Activated CD4-positive, alpha-beta T cell treated with anti-CD3 and anti-CD28 coated beads, Interleukin-2, amount 50 U/mL, for 4 hours (primary cell): ENCODE measurements at places on chromosomes 12 and 14.

DNA sequence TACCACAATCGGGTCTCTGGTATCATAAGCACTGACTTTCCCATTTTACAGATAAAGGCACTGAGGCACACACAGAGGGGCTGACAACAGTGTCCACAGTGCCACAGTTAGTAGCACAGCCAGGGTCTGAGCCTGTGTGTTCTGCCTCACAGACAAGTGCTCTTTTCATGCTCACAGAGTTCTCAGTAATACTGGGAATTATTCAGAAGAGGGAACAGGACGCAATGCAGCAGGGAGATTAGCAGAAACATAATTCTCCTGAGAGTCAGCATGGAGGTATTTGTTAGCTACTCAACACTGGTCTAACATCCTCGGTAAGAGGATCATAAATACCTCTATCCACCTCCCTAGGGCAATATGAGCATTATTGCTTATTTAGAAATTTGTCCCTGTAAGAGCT is 219.3 kb upstream of the EEA1 start:
- no peak for DNase-seq

- DNase-seq = no peak
Measured at GRCh38 chr12:76876696-76877229, 2.1 kb downstream of the CSRP2 start.

DNA sequence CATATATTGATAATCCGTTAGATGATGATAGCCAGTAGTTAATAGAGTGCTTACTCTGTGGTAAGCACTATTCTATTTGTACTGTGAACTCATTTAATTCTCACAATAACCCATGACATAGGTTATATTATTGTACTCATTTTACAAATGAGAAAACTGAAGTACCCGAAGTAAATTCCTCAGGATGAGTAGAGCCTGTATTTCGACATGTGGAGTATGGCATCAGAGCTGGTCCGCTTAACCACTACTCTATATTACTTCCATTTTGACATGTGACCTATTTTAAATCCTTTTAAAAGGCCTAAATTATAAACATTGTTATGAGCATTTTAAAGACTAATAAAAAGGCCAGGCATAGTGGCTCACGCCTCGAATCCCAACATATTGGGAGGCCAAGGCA is 8.0 kb upstream of the RAP1B start:
- no peak for DNase-seq

- DNase-seq = no peak
Measured at GRCh38 chr12:12616512-12617310, 5.0 kb downstream of the CREBL2 start.

- DNase-seq = no peak
Measured at GRCh38 chr14:99731547-99732435, 47.7 kb downstream of the CYP46A1 start.

- DNase-seq = no peak
Measured at GRCh38 chr12:62802321-62802720, 132.6 kb downstream of the PPM1H start.

- DNase-seq = no peak
Measured at GRCh38 chr14:76268700-76269099, 107.2 kb upstream of the ESRRB start.

GRCh38 chr12:130916241-130916911 is 37.3 kb upstream of the ADGRD1 start:
- DNase-seq = no peak

DNA sequence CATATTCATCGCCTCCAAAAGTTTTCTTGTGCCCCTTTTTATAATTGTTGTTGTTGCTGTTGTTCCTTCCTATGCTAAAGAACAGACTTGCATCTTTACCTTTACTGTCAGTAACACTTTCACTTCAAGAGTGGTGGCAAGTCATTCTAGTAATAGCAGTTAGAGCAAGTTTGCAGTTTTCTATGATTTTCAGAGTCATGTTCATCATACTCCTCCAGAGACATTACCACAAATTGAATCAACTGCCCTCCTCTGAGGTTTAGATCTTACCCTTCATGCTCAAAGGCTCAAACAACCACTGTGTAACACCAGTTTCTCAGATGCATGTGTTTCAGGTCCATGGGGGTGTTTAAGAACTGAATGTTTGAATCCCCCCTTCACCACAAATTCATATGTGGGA is 763.4 kb downstream of the LRFN5 start:
- no peak for DNase-seq
